ENCODE measurements at places on chromosomes 5 and 9. TPM values are rescaled to one million over a fixed set of nuclear protein-coding genes. Genes with fewer than 3 reads are reported as not detected.

DNA sequence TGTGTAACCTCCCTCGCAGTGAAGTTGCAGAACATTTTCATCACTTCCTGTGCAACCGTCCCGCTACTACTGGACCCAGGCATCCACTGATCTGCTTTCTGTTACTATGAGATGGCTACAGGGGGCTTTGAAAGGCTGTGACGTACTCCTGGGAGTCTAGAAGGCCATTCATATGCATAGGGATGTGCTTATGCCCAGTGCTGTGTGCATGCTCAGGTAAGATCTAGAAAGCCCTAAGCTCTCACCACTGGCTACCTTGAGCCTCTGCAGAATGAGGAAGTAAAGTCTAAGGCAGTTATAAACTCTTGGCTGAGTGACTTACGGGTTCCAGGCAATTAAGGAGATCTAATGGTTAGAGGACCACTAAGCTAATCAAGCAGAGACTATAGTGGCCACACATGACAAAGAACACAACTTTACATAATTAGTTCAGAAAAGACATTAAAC is 11.8 kb downstream of the HNRNPAB start:
- no peak for DNase-seq

DNA sequence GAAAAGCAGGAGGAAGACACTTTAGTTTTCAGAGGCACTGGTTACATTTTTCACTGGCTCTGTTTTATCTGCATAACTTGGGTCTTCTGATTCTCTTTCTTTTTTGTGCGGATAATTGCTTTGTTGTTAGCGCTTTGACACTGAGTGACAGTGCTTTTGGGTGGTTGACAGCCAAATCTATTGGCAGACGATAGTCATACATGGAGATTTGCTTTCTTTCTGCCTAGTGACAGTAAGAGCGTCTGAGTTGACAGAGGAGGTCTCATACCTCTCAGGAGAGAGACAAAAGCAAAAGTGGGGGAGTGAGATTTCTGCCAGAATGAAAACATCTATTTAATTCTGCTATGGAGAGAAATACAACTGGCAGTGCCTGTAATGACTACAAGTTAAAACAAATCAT is 2278.0 kb upstream of the WWC1 start:
- DNase-seq: no peak

DNA sequence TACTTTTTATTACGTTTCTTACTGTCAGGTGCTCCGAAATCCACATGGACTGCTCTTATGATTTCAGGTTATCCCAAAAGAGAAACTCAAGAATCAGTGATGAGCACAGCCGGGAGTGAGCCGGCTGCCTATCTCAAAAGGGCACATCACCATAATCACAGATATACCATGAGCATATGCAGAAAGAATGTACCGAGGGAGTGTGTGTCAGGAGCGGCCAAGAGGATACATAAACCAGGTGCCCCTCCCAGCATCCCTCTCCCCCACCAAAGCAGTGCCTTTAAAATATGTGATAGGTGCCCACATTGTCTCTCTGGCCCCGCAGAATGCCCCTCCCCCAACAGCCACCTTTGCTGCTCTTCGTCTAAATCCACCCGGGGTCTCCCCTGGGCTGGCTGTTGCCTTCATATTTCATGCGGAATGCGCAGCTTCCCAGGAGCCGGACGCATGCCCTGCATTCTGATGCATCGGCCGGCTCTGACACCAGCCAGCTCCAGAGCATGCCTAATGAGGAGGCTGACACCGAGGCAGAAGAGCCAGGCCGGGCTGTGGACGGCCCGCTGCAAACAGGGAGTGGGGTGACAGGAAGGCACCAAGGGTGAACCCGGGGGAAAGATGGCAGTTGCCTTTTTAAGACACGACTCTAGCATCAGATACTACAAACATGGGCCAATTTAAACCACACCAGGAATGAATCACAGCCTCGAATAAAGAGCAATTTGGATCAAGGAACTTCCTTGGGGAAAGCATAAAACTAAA is 652.3 kb downstream of the BNC2 start:
- no peak for DNase-seq

- no peak for DNase-seq
These were observed 194.7 kb downstream of the DTWD2 start for GRCh38 chr5:118793652-118794051.

TAS2R1 gene
- total RNA-seq: not detected

DNA sequence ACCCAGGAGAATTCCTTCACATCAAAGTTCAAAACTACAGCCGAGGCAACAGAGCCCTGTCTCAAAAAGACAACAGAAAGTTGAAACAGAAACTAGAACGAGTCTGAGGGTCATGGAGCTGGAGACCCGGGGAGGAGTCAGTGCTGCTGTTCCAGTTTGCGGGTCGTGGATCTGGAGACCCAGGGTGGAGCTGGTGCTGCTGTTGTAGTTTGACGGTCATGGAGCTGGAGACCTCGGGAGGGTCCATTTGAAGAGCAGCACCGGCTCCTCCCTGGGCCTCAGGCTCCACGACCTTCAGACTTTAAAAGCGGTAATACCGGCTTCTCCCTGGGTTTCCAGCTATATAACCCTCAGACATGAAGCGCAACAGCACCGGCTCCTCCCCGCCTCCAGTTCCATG is 13.0 kb upstream of the LCN15 start:
- no peak for DNase-seq

FAM163B gene
- not detected for total RNA-seq

- no peak for DNase-seq
These were observed 27.1 kb upstream of the HTR4 start for GRCh38 chr5:148681157-148682057.

- no peak for DNase-seq
These were observed 4.4 kb upstream of the PRR7 start for GRCh38 chr5:177442066-177442826.

DNA sequence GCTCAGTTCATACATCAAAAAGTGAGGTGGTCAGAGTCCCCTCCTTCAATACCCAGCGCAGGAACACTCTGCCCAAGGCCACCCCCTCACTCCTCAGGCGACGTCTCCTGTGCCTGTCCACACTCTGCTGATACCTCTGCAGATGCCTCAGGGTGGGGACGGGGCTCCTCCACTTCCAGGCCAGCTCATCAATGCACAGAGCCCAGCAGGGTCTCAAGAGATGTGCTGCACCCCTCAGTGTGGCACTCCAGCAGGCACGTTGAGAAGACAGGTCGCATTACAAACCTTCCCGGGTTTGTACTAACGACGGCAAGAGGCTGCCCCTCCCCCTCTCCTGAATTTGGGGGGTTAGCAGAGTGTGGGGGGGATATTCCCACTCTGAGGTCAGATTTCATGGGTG is 128.5 kb downstream of the ZNF354C start:
- DNase-seq: no peak

GRCh38 chr9:35579130-35579529 is 25.9 kb upstream of the TESK1 start:
- no peak for DNase-seq

KIF12 gene
- total RNA-seq: not detected
